ENCODE measurements at places on chromosomes 4 and X.

GRCh38 chr4:140344101-140344500 is 29.3 kb upstream of the SCOC start:
- DNase-seq = no peak

- DNase-seq = no peak
Measured at GRCh38 chr4:73419106-73420038, 15.3 kb downstream of the ALB start.

DNA sequence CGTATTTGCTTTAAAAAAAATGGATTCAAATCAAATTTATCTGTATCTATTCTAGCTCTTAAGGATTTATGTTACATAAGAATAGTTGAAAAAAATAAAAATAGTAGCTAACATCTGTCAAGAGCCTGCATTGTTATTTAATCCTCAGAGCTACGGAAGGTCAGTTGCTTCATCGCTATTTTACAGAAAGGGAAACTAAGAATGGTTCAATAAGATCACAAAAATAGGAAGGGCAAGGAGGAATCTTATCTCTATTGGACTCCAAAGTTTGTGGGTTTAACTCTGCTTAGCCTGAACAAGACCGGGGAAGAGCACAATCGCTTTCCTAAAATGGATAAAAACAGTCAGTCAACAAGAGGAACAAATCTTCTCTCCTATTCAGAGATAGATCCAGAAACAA is 270.2 kb upstream of the SMIM31 start:
- no peak for DNase-seq

GRCh38 chrX:74923942-74924448 is 1.3 kb downstream of the NEXMIF start:
- peak; percentile 20 for DNase-seq

DNA sequence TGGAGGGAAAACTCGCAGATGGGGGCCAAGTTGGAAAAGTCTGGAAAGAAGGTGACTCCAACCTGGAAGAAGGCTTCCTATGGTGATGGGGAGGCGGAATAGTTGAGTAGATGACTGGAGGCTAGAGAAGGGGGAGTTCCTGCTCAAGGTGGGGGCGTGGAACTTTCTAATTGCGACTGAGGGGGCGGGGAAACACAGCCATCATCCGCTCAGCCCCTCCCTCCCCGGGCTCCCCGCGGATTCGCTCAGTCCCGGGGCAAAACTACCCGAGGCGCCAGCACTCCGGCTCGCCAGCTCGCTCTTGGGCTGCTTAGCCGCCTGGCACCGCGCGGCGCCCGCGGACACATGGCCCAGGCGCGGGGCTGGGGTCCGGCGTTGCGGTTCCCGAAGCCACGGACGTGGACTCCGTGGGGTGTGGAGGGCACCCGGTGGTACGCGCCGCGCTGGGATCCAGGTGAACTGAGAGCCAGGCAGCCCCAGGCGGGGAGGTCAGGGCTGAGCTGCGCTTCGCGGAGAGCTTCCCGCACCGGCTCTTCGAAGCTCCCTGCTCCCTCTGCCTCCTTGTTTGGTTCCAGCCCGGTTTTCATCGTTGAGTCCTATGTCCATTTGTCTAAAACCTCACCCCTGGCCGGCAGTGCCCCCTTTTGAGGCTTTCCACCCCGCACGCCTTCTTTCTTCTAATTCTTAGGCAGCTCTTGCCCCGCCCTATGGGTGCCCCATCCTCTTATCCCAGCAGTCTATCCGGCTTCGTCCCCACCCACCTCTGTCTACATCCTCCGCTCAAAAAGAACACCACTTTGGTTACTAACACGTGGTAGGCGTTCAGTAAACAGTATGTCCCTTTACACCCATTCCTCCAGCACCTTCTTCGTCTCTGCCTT is 38.9 kb downstream of the STARD8 start:
- DNase-seq = no peak

DNA sequence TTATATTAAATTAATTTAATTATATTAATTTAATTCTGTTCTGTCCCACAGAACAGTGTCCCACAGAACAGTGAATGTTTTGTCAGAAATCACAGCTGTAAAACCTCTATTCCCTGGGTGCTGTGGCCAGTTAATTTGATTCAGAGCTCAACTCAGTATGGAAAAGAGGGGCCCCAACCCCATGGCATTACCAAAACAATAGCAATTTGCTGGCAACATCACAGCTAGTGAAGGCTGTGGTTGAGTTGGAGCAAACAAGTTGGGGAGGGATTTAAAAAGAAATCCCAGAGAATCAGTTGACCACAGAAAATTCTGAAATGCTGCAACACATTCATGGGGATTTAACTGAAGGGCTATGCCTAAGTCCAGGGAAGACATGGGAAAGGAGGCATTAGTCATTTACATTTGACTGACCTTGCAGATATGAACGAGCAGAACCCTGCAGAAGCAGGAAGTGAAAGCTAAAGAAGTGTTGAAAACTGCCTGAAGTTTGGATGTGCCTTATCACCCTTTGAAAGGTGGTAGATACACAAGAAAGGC is 30.1 kb downstream of the PDHA2 start:
- DNase-seq = no peak

GRCh38 chrX:19556202-19556601 is 40.9 kb upstream of the MAP3K15 start:
- DNase-seq = no peak

DNA sequence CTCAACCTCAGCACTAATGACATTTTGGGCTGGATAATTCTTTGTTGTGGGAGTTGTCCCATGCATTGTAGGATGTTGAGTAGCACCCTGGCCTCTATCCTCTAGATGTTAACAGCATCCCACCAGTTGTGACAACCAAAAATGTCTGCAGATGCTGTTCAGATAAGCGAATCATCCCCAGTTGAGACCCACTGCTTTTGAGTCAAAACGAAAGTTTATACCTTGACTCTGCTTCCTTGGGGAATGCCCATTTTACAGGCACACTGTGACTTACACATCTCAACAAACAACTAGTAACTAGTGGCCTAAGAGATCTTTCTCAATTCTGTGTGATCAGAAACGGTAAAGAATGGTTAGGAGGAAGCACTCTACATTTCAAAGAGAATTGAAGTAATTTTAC is 37.0 kb downstream of the SEPSECS start:
- no peak for DNase-seq

DNA sequence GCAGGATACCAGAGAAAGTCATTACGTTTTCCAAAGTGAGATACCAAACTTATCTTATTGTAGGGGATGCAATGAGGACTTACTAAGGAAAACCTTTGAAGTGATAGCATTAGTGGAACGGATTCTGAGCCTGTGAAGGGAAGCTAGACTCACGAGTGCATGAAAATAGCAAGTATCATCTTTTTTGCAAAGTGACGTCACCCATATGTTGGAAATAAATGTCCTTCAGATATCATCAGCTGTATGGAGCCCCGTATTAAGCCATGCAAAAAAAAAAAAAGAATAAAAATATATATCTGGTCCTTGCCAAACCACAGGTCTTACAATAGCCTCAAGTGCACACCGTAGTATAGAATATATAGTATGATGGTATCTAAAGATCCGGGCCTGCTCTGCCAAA is 46.8 kb upstream of the ITM2A start:
- DNase-seq = no peak

DNA sequence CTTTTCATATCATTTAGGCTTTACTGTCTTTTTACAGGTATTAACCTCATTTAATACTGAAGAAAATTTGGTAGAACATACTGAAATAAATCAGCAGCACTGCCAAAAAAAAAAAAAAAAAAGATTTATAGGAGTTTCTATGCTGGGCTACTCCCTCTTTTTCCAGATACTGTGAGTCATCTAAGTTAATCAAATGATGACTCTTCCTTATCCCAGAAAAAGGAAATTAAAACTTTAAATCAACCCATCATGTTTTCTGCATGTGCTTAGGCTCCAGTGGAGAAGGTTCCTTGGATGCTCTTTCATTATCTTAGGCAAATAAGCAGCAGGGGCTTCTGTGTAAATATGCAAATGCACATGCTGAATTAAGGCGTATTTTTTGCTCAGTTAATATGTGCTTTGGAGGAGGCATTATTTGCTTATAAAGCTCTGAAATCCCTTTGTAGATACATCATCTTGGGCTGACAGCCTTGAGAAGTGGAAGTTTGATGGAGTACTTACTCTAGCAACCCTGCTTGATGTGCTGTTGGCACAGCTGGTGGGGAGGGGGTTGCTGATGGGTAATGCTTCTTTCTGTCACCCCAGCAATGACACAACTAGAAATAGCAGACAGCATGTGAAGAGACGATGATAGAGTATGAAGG is 136.1 kb downstream of the C4orf33 start:
- DNase-seq = no peak

DNA sequence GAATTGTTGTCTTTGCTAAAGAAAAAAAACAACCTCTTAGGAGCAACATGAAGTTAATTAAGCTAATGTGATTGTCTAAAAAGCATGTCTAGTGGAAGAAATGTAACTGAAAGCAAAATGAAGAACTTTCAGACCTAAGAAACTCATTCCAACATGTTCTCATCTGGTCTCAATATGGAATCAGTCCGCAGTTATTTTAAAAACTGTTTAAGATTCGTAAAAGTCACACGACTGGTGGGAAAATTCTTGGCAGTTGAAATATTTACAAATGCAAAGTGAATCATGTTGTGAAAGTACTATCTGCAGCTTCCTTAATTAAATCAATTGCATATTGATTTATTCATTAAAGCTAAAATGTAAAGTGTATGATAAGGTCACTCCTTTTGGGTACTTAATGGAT is 117.8 kb upstream of the DIAPH2 start:
- DNase-seq = no peak

DNA sequence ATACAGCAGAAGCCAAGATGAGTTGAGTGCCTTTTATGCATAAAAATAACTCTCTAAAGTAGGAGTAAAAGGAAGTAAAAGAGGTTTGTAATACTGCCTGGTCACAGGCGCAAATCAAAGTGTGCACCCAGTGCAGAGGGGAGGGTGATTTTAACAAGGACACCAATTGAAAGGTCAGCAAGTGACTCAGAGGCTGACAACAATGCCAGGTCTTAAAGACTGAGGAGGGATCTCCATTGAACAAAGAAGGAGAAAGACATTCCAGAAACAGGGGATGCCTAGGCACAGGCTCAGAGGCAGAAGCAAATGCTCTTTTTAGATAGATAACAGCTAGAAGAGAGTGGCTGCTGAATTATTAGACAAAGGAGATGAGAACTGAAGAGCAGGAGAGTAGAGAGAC is 297.4 kb upstream of the VCX start:
- no peak for DNase-seq

- DNase-seq = no peak
Measured at GRCh38 chr4:24880186-24880585, 32.7 kb downstream of the CCDC149 start.

DNA sequence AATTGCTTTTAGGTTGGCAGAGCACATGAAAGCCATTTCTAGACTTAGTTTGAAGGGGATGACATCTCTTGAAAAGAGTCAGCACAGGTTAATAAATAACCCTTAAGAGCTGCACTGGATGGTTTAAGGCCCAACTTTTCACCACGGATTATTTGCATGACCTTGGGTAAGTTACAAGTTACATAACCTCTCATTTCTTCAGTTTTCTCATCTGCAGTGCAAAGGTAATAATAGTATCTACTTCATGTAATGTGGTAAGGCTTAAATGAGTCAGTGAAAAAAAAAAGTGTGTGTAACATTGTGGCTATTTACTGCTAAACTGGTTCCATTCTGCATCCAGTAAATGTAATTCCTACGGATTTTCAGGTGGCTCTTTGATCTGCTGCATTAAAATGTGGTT is 715.8 kb downstream of the CCSER1 start:
- no peak for DNase-seq

DNA sequence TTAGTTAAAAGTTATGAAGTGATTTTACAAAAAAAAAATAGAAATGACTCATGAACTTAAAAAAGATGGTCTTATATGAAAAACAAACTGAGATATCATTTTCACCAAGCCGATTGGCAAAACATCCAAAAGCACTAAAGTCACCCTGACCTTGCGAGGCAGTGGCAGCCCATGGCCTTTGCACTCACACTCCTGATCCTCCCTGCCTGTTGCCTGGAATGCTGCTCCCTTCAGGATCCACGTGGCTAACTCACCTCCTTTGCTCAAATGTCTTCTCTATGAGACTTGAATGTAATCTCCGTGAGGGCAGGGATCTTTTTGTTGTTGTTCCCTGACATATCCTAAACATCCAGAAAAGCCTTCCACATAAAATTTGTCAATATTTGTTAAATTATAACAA is 106.4 kb downstream of the RAPGEF2 start:
- DNase-seq = no peak

DNA sequence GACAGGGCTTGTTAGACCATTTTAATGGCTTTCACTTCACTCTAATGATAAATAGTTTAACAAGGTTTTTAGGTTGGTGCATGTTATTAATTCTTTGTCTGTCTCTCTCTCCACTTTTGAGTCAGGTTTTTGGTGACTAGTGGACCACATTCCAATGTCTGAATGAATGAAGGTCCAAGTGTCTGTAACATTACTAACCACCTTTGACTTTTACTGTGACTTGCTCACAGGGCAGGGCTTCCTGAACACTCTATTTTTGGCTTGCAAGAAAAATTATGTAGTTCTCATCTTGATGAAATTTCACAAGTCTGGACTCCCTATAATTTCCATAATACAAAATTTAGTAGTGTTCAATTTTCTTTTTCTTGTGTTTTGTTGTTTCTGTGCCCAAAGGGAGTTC is 78.9 kb upstream of the BMPR1B start:
- no peak for DNase-seq

DNA sequence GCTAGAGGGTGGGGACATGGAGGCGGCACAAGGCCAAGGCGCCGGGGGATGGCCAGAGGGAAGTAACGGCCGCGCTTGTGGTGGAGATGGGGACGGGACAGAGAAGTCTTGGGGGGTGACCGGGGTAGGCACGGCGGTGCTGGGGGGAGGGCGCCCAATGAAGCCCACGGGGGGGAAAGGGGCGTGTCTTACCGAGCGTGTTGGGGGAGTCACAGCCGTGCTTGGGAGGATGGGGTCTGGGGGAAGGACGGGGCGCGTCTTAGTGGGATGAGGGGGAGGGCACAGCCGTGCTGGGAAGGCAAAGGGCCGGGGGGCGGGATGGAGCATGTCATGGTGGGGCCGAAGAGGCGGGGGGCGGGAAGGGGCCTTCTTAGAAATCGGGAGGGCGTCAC is 952 bp downstream of the ARSD start:
- no peak for DNase-seq

DNA sequence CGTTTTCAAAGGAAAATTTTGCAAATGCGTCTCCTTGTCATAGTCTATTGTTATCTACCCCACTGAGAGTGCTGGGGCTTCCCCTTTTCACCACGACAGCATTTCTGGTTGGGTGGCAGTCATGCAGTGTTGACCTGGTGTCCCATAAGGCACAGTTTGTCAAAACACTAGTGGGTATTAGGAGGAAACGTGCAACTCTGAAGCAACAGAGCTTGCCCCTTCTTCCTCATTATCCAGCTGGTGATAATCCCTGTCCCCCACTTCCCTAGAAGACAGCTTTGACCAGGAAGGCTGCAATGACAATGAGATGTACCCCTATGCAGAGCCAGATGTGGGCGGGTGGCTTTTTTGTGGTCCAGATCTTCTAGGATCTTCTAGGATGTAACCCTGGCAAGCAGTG is 1.8 kb downstream of the TBC1D1 start:
- DNase-seq = no peak

DNA sequence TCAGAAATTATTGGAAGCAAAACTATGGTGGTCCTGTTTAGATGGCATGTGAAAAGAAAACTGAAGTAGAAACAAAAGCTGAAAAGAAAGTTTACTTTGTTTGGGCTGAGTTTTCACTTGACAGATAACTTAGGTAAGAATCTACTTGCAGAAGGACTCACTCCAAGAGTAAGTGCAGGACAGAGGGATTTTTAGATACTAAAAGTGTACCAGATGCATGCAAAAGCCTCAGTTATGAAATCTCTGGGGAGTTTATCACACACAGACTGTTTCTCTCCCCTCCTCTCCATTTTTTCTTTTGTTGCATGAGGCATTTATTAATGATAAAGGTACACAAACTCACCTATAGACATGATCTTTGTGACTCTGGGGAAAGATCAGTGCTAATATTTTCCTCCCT is 127.5 kb upstream of the GIMD1 start:
- DNase-seq = no peak

All from DMS79 (cell line).